ENCODE measurements at places on chromosomes 2 and 18.

GRCh38 chr2:196170213-196170605 is 1.2 kb downstream of the STK17B start:
- peak; percentile 64 for DNase-seq

DNA sequence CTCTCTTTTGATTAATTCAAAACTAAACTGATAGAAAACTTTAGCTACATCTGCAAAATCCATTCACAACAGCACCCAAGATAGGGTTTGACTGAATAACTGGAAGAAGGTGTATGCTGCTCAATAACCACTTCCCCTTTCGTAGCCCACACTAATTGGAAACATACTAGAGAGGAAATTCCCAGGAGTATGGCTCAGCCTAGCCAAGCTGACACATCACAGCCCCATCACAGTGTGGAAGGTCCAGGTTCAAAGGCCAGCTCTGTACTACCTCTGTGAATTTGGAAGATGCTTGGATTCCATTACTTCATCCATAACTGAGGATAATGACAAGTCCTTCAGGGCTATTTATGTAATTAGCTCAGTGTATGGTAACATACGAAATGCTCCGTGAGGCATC is 185.4 kb downstream of the FBXO15 start:
- DNase-seq: peak; percentile 89

DNA sequence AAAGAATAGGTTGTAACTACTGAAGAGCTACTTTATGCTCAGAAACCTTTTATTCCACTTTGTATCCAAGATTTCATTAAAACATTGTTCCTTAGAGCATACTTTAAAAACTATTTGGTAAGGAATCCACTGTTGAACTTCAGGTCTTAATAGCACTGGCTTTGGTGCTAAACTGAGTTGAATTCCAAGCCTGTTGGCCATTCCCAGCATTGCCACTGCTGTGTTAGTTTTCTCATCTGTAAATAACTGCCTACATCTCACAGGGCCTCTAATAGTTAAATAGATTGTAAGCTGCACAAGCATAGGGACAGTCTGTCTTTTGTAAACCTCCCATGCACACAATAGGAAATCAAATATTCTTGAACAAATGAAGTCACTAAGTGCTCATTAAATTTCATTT is 86.6 kb downstream of the ORC4 start:
- no peak for DNase-seq

DNA sequence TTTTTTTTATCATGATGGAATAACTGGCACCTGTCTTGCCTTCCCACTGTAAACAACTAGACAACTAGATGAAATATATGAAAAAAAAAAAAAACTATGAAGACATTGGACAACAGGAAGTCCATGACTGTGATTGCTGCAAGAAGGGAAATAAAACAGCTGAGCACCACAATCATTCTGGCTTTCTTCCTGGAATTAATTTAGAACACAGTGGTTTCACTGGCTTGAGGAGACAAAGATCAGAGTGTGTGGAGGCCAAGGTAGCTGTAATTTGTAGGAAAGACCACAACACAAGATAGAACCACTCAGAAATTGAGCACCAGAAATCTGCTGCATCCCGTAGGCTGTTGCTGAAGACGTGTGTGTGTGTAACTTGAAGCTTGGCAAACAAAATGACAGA is 121.1 kb upstream of the PID1 start:
- no peak for DNase-seq

DNA sequence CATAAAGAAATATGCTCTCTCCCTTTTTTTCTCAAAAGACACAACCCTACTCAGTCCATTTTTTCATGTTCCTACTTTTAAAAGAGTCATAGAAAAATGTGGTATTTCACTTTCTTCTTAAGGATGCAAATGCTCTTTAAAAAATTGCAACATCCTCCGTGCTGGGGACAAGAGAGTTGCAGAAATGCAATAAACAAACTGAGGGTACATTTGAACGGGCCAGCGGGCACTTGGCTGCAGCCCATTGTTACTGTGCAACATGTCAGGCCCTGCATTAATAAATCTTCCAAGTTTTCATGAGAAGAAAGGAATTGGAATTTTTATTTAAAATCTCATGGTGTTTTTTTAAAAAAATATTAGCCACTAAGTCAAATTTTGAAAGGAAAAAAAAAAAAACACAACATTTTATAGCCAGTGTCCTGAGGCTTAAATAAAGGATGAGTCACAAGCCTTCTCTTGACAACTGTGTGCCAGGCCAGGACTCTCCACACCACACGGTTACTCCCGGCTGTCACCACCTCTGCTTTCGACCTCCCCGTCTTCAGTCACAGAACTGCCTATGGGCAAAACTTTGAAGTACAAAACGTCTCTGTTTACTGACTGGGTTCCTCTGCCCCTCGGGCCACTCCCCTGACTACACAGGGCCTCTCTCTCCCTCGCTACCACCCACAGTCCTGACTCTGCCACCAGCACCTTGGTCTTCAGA is 57.5 kb upstream of the MFF start:
- no peak for DNase-seq

- no peak for DNase-seq
Observed at GRCh38 chr2:99617811-99618210, 128.0 kb upstream of the REV1 start.

GRCh38 chr2:207796585-207797350 is 27.1 kb upstream of the FZD5 start:
- peak; percentile 28 for DNase-seq

- DNase-seq: no peak
Observed at GRCh38 chr18:53135654-53136053, 795.7 kb downstream of the DCC start.

GRCh38 chr18:24317370-24317769 is 80.3 kb downstream of the OSBPL1A start:
- DNase-seq: no peak

- DNase-seq: no peak
Observed at GRCh38 chr18:71304856-71305255, 1016.0 kb downstream of the SOCS6 start.

GRCh38 chr2:135238651-135239050 is 186.6 kb downstream of the RAB3GAP1 start:
- DNase-seq: no peak

GRCh38 chr2:222864296-222864695 is 3.5 kb downstream of the ACSL3 start:
- DNase-seq: peak; percentile 84

DNA sequence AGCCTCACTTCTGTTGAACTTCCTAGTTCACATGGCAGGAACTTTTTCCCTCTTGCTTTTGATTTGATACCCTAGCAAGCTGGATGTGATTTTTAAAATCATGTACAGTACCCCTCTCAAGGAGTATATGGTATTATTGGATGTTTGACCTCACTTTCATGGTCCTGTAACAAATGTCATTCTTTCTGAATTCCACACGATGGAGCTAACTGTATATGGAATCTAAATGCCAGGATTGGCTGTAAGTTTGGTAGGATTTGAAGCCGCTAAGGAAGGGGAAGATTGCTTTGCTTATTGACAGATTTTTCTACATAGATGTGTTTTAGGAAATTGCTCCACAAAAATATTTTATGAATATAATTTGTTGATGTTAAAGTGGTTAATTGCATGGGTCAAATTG is 18.3 kb downstream of the MAIP1 start:
- DNase-seq: peak; percentile 71

GRCh38 chr2:184646177-184646576 is 47.8 kb downstream of the ZNF804A start:
- DNase-seq: peak; percentile 52

GRCh38 chr2:240461471-240462072 is 26.1 kb downstream of the GPC1 start:
- no peak for DNase-seq

- DNase-seq: peak; percentile 74
Observed at GRCh38 chr2:55148269-55148668, 83.8 kb downstream of the CLHC1 start.

DNA sequence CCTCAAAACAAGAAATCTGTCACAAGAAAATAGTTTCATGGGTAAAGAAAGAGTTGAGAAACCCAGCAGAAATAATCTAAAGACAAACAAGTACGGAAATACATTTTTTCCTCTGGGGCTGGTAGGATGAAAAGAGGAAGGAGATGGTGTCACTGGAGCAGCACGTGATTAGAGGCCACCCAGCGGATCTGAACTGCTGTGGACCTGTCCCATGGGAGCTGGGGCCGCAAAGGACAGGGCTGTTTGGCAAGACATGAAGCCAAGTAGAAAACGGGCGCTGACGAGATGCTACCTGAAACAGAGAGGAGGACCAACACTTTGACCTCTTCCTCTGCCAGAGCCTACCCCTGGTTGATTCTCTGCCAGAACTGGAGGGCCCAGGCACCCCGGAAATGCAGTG is 295.4 kb upstream of the ATP5MC3 start:
- no peak for DNase-seq

- no peak for DNase-seq
Observed at GRCh38 chr2:100905132-100905805, 85.3 kb downstream of the NPAS2 start.

- no peak for DNase-seq
Observed at GRCh38 chr2:147385600-147385999, 459.2 kb upstream of the ACVR2A start.

DNA sequence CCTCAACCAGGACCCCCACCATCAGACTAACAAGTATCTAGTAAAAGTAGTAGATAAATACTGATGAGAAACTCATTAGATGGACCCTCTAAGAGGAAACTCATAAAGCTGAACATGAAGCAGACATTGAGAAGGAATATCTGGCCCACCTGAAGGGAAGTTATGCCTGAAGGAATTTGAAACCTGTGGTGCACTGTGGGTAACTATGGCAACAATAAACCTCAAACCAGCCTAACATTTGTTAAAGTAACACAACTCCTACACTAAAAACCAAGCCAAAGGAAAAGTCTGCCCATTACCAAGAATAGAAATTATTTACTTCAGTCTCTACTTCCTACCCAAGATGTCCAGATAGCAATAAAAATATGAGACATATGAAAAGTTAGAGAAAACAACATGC is 43.4 kb downstream of the KIAA1328 start:
- no peak for DNase-seq

- DNase-seq: no peak
Observed at GRCh38 chr2:434625-435024, 146.7 kb upstream of the ALKAL2 start.

- DNase-seq: no peak
Observed at GRCh38 chr2:71665168-71666093, 212.1 kb downstream of the DYSF start.

- no peak for DNase-seq
Observed at GRCh38 chr2:239882331-239882732, 142.8 kb downstream of the NDUFA10 start.

DNA sequence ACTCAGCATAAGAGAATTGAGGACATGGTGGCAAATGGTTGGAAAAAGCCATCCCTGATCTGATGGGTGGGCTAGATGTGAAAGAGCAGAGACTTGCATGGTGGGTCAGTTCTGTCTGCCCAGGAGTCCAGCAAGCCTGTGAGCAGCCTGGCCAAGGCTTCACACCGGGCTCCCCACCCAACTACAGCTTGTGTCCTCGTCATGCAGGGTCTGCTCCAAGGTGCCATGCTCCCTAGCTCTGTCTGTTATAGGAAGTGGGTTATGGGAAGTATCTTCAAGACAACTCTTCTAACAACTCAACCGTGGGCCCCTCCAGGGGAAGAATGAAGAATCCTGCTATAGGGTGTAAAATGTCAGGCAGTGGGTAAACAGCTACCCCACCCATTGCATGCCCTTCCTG is 97.4 kb downstream of the ADD2 start:
- DNase-seq: no peak
